Stimulated activated CD8-positive, alpha-beta memory T cell treated with anti-CD3 and anti-CD28 coated beads, Interleukin-7, amount 100 ng/mL, for 4 hours (primary cell): ENCODE measurements at places on chromosomes 7 and 10.

GRCh38 chr7:83150310-83150709 is 12.4 kb downstream of the PCLO start:
- DNase-seq: no peak

GRCh38 chr10:62050346-62050892 is 148.9 kb downstream of the ARID5B start:
- no peak for DNase-seq

DNA sequence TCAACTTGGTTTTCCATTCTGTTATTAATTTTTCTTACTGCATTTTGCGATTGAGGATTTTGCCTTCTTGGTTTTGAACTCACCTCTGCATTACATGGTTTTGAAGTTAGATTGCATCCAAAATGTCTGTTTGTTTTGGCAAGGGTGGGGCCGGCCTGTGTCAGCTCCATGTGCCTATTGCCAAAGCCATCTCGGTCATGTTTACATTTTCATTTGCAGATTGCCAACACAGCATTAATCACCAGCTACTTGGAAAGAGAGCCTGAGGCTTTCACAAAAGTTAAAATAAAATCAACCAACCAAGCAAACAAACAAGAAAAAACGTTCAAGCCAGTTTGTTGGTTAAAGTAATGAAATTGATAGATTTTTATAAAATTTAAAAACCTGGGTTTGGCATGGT is 695.8 kb downstream of the TYW1 start:
- no peak for DNase-seq

- DNase-seq: no peak
Measured at GRCh38 chr7:137454246-137454724, 110.8 kb upstream of the PTN start.
